Nephron progenitor cell (in vitro differentiated cells): ENCODE measurements at places on chromosomes 6 and 20.

GRCh38 chr20:38304845-38305447 lies 990 bp downstream of the BPI start:
- peak; percentile 26 for DNase-seq

DNA sequence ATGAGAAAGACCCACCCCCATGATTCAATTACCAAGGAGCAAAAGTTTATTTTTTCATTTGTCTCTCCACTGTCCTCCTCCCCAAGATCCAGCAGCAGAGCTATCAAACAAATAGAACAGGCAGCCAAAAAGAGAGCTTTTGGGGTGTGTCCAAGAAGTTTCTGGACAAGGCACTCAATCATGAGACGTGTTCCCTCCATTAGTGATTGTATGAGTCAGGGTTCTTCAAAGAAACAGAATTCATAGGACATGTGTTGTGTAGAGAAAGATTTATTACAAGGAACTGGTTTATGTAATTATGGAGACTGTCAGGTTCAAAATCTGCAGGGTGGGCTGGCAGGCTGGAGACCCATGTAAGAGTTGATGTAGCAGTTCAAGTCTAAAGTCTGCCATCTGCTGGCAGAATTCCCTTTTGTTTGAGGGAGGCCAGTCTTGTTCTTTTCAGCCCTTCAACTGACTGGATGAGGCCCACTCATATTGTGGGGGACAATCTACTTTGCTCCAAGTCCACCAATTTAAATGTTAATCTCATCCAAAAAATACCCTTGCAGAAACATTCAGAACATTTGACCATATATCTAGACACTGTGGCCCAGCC lies 248.1 kb upstream of the OPRM1 start:
- no peak for DNase-seq

DNA sequence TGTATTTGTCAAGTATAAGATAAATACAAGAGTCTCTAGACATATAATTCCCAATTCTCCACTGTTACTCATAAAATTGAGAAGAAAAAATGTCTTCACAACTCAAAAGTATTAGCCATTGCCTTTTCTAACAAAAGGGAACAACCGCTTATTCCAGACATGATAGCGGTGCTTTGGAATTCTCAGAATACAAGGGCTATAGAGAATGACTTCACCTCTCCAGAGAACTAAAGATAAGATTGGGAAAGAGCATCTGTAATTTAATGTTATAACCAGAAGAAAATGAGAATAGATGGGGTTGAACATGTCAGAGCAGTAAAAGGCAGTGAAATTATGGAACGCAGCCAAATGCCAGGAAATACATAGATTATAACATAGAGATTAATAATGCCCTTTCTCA lies 730.8 kb downstream of the C6orf118 start:
- no peak for DNase-seq

GRCh38 chr6:42471142-42471541 lies 19.4 kb upstream of the TRERF1 start:
- DNase-seq: no peak

GRCh38 chr6:109336221-109336961 lies 45.9 kb downstream of the CD164 start:
- no peak for DNase-seq

DNA sequence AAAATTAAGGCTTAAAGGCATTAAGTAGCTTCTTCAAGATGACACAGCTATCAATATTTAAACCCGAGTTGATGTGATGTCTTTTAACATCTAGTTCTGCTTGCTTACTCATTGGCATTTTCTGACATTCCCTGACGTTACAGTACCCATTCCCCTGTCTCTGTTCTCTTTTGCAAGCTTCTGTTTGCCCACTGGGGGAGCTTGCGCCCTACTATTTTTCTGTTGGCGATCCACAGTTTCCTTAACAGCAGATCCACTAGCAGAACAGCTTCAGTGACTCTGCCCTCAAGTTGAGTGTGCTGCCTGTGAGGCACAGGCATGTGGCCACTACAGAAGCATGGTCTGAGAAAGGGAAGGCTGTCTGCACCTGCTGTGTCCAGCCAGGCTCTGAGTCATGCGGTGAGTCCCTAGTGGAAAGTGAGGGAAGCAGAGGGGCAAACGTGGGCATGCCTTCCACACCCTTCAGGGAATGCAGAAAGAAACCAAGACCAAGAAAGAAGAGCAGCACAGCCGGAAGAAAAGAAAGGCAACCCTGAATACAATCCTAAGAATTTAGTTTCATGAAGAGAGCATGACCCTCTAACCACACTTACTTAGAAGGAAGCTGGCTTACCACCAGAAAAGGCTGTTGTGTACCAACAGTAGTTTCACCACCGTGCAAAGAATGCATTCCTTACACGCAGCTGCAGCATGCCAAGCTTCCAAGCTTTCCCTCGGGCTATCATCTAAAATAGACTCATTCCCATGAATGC lies 97.7 kb upstream of the VGLL2 start:
- no peak for DNase-seq

GRCh38 chr6:2021713-2022125 lies 223.7 kb downstream of the GMDS start:
- peak; percentile 13 for DNase-seq

DNA sequence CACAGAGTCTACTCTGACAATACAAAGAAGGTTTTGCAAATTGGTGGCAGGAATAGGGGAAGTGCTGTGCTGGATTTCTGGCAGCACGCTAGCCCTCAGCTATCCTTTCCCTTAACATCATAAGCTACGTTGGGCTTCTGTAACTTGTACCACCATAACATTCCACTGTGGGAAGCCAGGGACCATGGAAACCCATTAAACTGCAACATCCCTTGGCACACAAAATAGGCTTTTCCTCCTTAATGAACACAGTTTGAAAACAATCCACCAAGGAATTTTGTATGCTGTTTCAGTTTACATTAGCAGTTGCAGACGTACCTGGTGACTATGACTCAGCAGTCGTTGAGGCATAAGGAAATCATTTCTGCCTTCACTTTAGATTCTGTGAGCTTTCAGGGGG lies 203.9 kb upstream of the RAB32 start:
- DNase-seq: no peak

GRCh38 chr6:4589295-4589694 lies 186.9 kb upstream of the CDYL start:
- DNase-seq: no peak

GRCh38 chr6:52209770-52210169 lies 23.6 kb downstream of the IL17A start:
- DNase-seq: no peak

DNA sequence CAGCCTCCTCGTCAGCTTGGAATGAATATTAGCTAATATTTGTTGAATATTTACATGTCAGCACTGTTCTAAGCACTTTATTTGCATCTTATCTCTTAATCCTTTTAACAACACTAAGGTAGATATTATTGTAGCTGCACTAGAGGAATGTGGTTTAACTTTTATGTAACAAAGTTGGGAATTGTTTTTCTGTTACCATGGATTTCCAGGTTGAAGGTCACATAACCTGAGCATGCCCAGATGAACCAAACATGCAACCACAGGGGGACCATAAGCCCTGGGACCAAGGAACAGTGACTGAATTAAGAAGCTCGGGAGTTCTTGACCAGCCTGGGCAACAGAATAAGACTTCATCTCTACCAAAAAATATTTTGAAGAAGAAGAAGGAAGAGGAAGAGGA lies 29.1 kb upstream of the YWHAB start:
- no peak for DNase-seq

DNA sequence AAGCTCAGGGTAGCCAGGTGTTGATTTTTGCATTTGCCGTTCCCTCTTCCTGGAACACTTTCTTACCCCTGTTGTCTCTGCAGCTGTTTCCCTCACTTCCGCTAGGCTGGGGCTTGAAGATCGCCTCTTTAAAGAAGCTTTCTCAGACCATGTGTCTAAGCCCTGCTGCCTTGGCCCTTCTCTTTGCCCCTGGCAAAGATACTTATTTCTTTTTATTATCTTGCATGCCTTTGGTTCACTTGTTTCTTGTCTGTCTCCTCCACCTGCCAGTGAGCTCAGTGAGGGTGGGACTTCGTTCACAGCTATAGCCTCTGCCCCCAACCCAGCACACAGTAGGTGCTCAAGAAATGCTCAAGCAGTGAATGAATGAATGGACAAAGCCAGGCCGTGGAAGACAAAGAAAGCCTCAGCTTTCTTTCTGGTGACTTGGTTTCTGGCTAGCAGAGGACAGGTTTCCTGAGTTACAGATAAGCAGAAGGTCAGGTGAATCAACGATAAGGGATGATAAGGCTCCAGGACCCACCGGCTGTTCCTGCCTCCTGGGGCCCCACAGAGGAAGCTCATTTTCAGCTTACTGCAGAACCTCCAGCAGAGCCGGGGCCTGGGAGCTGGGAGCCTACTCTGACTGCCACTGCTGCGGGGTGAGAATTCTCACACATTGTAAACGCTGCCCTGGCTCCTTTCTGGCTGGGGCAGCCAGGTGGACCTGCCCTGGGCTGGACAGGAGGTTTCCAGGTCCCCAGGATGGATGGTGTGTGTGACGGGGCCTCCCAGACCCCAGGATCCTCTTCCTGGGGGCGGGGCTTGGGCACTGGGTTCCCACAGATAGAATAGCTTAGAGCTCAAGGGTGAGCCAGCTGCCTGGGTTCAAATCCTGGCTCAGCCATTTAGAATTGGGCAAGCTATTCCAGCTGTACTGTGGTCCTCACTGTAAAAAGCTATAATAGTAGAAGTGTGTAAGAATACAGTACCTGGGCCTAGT lies 29.8 kb downstream of the SNAI1 start:
- DNase-seq: no peak

GRCh38 chr6:109840796-109841195 lies 137.3 kb upstream of the GPR6 start:
- DNase-seq: no peak

DNA sequence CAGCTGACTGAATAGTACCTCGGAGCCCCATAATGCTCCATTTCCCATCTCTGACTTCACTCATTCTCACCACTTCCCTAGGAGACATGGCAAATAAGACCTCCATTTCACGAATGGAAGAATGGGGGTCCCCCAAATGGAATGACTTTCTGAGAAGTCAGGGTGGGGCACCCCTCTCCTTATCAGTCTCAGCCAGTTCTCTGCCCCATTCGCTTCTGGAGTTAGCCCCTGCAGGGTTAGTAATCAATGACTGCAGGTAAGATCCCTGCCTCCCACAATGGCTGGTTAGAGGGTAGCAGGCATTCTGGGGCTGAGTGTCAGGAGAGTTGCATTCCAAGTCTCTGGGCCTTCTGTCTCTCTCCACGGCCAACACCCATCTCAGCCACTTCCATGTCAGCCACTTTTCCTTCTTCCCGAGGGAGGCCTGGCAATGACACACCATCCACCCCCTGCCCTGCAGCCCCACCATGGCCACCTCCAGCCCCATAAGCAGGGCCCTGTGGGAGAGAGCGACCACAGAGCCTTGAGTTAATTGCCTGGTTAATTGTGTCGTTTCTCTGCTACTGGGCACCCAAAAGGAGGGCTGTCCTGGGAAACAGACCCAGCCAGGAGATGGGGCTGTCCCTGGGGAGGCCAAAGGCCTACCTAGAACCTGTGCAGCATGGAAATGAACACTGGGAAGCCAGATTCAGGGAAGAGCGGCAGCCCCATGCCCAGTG lies 13.4 kb downstream of the CCDC167 start:
- no peak for DNase-seq

DNA sequence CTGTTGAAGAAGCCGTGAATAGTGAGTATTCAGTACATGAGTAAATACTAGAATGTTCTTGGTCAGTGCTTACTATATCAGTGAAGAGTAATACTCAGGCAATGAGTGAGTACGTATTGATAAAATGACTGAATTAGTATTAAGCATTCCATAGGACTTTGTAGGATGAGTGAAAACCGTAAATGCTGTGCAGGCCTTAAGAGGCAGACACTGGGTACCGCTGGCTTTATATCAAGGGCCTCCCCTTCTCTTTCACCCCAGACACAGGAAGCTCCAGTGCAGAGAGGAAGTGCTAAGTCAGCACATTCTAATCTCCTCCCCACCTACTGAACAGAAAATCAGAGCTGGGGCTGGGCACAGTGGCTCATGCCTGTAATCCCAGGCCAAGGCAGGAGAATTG lies 24.2 kb downstream of the POFUT1 start:
- DNase-seq: no peak
